ENCODE measurements at places on chromosomes 4 and X.

- DNase-seq = no peak
Observed at GRCh38 chr4:169756971-169757574, 671 bp downstream of the HPF1 start.

GRCh38 chrX:13093529-13094140 is 49.2 kb upstream of the FAM9C start:
- DNase-seq = no peak

GRCh38 chr4:164904941-164905340 is 28.0 kb downstream of the APELA start:
- no peak for DNase-seq

DNA sequence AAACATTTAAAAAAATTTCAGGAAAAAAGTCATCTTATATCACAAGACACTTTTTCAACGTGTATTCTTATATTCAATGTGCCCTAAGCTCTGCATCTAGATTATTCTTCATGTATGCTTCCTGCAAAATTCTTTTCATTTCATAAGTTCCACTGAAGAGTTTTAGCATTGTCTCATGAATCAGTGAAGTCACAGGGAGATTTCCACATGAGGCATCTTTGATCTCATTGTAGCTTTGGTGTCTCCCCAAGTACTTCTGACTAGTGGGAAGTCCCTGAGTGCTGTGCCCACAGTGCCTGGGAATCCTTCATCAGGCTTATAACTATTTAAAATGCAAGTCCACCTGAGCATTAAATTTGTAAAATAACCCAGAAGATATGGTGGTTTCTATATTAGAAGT is 123.8 kb downstream of the MAD2L1 start:
- no peak for DNase-seq

DNA sequence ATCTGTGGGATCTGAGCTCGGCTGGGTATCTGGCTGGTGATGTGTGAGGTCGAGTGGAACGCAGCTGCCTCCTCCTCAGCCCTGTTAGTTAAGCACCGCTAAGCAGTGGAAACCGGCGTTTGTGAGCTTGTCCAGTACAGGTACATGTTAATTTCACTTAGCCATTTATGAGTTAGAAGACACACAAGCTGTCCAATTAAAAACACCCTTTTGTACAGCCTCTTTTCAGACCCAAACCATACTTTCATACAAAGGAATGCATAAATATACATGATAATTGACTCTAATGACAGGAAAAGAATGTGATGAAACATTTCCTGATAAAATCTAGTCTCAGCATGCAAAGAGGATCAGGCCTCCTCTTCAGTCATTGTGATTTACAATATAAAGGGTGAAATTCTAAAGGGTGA is 163.6 kb upstream of the FAT1 start:
- DNase-seq = no peak

- no peak for DNase-seq
Observed at GRCh38 chr4:142648378-142648777, 197.7 kb downstream of the INPP4B start.

GRCh38 chr4:145625677-145626622 is 6.8 kb downstream of the MMAA start:
- DNase-seq = no peak
